ENCODE measurements at places on chromosomes 6 and 20.
A peak's percentile ranks its signal among the peaks of the same experiment; 100 is the strongest.

DNA sequence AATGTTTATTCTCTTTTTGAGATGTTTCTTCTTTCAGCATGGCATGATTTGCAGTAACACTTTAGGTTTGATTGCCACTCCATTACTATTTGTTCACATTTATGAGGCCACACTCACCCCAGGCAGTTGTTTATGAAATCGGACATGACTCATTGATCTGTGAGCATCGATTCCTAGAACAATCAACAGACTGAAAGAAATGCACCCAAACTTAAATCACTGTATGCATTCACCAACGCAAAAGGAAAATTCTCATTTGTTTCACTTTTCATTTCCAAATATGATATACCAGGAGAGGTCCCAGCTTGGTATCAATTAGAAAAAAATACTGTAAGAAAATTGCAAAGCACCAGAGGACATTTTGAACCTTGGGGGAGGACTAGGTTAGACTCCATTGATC, 5.4 kb upstream of the GJA10 start:
- DNase-seq, result no peak

- DNase-seq, result peak; percentile 30
Measured at GRCh38 chr20:50588034-50588736, 78.0 kb downstream of the PTPN1 start.

DNA sequence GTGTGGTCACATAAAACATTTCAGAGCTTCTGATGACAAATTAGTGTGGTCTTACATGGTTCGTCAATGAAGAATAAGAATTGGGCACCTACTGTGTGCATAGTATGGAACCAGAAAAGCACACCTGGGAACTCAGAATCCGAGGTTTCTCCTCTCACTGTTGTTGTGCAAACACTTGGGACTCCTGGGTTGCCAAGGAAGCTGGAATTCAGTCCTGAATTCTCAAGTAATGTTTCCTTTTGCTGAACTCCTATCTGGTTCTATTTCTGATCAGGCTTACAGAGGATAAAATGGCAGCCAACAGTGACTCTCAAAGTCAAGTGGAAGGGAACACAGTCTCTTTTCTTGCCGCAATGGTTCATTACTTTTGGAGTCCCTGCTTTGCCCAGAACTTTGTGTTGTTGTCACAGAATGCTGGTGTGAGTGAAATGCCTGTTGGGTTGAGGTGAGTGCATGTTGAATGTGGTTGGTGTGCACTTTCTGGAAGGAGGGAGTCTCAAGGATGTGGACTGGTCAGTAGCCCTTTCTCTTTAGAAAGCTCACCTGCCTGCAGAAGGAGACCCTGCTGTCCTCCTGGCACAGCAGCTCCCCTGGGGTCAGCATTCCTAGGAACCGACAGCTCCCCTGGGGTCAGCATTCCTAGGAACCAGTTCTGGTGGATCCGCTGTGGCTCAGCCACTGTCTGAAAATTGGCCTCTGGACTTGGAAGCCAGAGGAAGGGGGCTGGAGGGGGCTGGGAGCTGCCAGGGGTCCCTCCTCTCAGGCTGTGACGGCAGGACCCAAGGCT, 1.4 kb downstream of the UNC93A start:
- no peak for DNase-seq

GRCh38 chr6:38959138-38959537, 89.4 kb upstream of the GLP1R start:
- no peak for DNase-seq

DNA sequence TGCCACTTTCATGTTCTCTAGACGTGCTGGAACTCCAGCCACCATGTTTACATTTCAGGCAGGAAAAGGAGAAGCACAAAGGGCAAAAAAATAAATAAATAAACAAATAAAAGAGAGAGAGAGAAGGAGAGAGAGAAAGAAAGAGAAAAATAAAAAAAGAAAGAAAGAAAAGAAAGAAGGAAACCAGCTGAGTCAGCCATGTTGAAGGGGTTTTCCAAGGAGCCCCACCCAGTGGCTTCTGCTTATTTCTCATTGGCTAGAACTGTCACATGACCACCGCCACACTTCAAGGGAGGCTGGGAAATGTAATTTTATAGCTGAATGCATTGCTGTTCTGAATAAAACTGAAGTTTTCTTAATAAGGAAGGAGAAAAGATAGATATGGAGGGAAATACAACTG, 71.1 kb downstream of the BFSP1 start:
- DNase-seq, result no peak

GRCh38 chr6:12709556-12710232, 6.9 kb upstream of the PHACTR1 start:
- DNase-seq, result no peak

DNA sequence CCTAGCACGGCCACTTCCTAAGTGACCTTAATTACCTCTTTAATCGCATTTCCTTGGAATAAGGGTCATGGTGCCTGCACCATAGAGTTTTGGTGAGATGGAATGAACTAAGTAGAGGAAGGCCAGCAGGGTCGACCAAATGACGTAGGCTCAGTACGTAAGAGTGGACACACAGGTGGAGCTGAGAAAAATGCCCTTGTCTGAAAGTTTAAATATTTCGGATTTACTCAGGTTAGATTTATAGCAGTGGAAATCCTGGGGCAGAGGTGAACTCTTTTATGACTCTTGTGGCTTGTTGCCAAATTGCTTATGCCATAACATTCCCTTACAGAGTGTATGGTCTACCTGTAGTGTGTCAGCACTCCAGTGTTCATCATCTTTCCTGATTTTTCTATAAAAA, 23.6 kb upstream of the BTBD3 start:
- no peak for DNase-seq

DNA sequence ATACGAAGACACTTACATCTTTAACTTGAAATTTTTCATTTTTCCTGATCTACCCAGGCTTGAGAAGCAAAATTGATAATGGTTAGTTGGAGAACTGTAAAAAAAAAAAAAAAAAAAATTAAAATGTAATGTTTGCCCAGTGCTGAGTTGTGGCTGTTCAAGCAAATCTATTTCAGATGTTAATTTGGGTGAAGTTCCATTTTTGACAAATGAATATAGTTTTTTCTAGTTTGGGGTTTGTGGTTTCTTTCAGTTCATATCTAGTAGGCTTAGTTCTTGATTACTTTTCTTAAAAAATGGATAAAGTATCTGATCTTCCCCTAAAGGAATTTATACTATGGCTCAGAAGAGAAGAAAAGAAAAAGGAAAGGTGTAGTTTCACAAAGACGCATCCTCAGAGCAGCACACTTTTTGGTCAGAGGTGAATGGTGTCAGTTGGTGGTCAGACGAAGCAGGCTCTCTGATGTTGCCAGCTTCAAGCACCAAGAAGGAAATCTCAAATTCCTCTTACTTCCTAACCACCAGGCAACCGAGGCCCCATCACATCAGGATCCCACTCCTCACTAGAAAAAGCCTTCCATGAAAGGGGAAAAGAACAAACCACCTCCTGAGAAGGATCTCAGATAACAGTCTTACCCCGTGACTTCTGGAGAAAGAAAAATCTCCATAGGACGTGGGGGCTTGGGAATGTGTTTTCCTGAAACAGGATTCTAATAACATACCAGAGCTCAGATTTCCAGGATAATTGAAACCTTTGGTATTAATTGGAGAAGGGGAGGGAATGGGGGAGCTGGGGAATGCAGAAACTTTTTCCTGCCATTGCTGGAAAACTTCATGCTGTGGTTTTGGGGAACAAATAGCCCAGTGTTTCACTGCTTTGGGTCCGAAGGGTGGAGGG, 396.2 kb downstream of the CD83 start:
- no peak for DNase-seq

DNA sequence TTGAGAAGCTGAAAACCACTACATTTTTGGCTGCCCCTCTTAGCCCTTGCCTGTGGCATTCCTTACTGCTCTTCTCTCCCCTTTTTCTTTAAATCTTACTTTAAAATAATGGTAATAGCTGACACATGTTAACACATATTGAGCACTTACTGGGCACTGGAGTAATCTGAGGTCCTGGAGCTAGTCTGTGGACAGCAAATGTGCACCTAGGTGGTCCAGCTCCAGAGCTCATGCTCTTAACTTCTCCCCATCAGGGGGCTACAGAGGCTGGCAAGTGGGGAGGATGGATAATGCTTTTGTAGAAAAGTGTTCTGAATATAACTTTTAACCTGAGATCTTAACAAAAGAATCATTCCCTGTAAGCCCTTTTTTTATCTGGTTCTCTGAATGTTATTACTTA, 74.8 kb downstream of the ADGRB3 start:
- DNase-seq, result no peak

DNA sequence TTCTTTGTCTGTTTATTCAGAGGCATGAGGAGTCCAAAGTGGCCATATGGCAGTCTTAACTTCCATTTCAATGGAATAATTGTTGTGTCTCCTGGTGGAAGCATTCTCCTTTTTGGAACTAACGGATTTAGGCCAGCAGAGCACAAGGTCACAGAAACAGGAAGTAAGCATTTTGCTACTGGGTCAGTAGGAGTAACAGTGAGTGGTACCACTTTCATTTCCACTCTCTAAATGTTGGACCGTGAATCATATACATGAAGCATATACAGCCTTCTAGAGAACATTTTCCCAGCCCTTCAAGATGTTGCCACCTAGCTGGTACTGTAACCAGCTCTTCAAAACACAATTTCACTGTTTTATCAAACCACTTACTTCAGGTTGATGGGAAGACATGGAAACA, 182.8 kb downstream of the EYS start:
- DNase-seq, result no peak

- DNase-seq, result no peak
Measured at GRCh38 chr6:34484899-34485298, 19.0 kb downstream of the PACSIN1 start.

DNA sequence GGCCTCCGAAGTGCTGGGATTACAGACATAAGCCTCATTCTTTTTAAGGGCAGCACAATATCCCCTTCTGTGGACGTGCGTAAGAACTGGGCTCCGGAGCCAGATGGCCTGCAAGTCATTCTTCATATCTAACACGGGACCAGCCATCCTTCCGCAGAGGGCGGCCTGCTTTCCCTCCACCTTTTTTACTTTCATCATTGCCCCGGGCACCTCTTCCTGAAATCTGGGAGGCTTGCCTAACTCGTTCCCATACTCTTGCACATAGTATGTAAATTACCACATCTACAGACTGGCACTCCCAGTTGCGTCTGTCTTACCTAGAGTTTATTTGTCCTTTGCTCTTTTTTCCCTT, 29.9 kb upstream of the SLC23A2 start:
- DNase-seq, result no peak

DNA sequence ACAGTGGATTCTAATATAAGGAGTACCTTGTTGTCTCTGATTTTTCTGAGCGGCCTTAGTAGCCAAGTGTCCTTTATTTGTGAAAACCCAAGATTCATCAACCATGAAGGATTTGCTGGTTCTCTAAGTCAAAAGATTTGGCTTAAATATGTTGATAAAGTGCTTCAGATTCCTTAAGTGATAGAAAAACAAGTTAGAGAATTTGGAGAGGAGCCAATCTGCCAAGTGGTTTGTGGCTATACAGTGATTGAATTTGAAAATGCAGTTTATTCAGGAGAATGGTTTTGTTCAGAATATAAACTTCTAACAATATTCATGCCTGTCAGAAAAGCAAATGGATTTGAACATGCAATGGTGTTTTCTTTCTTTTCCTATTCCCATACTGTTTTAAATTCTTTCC, 54.8 kb downstream of the CAP2 start:
- no peak for DNase-seq
